ENCODE measurements at places on chromosomes 4 and X.

DNA sequence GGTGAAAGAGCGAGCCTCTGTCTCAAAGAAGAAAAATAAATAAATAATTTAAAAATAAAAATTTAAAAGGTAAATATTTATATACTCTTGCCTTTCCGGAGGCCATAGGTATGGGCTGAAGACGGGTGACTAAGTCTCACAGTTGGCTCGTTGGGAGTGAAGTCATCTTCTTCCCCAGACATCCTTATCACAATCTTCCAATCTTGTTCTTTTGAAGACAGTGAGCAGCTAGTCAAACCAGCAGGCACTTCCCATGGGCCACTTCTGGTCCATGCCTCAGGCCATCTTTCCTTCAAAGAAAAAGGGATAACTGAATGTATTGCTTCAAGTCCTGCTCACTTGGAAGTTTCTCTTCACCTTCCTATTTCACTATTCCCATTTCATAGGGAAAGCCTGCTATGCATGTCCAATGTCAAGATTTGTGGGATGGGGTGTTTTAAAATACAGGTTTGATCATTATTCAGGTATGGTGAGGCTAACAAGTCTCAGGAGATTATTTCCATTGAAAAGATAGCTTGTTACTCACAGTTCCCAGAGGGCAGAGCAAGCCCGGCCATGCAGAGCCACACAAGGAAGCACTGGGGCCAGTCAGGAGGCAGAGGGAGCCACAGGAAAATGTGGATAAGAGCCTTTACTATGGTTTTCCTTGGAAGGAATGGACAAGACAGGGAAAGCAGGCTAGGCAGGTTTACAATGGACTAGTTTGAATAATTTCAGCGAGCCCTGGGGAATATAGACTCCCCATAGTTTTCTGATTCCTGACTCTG lies 33.3 kb upstream of the VCX2 start:
- DNase-seq = no peak

- DNase-seq = no peak
Observed at GRCh38 chr4:28921886-28922285, 1798.3 kb upstream of the PCDH7 start.

DNA sequence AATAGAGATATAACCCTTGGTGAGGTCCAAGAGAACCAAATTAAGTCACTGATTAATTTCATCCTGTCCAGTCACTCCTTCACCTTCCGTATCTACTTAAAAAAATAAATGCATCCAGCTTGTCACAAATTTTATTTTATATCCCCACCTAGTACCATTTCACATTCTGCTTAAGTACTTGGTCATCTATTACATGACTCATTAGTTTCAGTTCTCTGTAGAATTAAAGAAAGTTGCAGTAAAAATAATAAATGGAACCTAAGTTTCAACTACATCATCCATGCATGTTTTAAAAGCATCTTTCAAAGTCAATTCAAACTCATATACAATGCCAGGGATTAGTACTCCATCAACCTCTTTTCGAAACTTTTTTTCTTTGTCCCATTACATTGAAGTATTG lies 130.2 kb downstream of the SH2D1A start:
- no peak for DNase-seq

DNA sequence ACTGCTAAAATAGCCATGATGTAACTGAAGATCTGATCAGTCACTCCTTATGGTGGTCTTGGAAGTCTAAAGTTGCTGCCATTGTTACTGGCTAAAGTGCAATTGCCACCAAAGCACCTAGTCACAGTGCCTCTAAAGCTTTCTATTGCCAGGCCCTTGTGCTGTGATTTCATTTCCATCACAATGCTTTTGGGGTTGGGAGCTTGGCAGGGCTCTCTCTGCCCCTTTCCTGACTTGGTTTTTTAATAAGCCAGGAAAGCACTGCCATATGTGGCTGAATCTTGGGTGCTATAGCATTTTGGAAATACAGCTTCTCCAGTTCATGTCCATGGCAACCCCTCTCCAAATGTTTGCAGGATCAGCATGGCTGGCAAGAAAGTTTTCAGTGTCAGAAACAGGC lies 1712.4 kb upstream of the TENM3 start:
- DNase-seq = no peak

- DNase-seq = no peak
Observed at GRCh38 chr4:133355633-133356032, 206.5 kb downstream of the PCDH10 start.

- DNase-seq = peak; percentile 37
Observed at GRCh38 chr4:147586637-147587036, 30.6 kb upstream of the TMEM184C start.

GRCh38 chrX:13852001-13852695 lies 35.3 kb upstream of the GPM6B start:
- DNase-seq = peak; percentile 32

DNA sequence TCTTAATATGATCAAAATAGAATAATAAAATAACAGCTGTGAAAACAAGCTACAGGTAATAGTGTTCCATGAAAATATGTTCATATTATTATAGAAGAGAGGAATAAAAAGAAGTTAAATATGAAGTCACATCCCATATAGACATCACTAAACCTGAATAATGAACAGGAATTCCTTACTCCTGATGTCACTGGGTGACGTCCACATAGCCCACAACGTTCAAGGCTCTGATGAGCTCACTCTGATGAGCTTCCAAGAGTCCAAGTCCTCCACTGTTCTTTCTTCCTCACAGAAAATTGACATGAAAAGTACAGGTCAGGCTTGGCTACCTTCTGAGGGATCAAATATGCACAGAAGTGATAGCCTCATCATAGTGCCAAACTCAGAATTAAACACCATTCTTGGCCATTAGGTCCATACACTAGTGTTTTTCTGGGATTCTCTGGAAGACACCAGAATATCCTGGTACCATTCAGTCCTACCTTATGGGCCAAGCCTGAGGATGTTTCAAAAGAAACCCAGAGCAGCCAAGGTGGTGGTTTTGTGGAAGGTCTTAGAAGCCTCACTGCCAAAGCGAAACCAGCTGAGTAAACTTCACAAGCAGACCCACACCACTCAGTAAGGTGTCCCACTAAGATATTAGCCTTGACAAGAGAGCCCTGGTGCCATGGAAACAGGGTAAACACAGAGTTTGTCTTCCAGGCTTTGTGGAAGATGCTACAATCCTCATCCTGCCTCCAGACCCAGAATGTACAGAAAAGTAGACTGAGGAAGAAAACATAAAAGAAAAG lies 138.4 kb upstream of the HHIP start:
- no peak for DNase-seq

- no peak for DNase-seq
Observed at GRCh38 chrX:9369802-9370291, 95.0 kb upstream of the TBL1X start.

DNA sequence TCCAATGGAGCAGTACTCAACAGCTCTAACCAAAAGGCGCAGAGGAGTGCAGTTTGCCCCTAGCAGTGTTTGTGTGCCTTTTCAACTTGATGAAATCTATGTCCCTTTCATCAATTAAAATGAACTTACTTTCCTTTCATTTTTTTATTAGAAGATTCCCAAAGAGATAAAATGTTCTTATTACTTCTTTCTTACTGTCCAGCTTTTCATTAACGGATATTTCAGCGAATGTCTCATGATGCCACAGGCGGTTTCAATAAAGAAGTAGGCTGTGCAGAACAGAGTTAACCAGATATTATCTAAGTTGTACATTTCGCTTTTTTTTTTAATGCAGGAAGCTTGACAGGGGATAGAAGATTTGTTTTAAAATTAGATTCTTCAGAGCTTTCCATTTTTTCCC lies 3.4 kb upstream of the MAOB start:
- no peak for DNase-seq

DNA sequence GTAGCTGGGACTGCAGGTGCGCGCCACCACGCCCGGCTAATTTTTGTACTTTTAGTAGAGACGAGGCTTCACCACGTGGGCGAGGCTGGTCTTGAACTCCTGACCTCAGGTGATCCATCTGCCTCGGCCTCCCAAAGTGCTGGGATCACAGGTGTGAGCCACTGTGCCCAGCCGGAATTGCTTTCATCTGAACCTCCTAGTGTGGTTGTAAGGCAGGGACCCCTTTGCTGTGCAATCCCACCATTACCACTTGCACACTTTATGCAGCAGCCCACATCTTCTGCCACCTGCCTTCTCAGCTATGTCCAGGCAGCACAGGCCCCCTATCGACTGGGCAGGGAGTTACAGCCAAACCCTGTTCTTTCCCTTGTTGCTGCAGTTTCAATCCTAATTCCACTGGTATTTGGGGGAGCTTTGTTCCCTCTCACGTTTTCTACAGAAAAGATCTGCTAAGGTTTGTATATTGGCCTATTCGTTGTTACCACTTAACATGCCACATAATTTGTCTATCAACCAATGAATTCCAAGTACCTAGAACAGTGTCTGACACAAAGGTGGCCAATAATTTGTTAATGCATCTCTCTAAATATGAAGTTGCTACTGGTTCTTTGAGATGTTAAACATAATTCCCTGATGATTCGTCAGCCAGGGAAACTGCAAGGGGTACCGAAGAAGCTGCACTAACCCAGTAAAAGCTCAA lies 6.5 kb downstream of the RPL39 start:
- peak; percentile 44 for DNase-seq

DNA sequence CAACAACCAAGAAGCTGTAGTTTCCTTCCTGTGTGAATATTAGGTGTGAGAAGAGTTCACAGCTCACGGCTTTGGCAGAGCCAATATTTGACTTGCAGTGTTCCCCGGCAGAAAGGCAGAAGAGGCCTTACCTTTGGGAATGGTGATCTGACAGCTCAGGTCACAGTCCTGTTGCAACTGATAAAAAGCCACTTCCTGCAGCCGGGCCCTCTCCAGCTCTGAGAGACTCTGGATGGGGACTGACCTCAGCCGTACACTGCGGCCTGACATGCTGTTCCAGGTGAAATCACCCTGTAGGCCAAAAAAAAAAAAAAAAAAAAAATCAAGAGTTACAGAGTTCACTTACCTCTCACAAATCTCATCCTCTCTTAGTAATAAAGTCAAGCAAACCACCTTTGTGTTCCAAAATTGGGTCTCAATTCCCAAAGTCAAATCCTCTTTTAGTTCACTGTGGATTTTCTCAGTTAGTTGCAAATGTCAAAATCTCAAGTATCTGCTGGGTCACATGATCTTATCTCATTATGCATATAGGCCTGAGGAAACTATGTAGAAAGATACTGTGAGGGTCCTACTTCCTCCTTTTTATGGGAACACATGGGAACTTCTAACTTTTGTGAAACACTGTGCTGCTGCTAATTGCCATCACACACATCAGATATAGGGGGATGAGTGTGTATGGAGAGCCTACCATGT lies 38.6 kb upstream of the AMELX start:
- DNase-seq = no peak

- no peak for DNase-seq
Observed at GRCh38 chrX:77415161-77415560, 32.0 kb upstream of the FGF16 start.

DNA sequence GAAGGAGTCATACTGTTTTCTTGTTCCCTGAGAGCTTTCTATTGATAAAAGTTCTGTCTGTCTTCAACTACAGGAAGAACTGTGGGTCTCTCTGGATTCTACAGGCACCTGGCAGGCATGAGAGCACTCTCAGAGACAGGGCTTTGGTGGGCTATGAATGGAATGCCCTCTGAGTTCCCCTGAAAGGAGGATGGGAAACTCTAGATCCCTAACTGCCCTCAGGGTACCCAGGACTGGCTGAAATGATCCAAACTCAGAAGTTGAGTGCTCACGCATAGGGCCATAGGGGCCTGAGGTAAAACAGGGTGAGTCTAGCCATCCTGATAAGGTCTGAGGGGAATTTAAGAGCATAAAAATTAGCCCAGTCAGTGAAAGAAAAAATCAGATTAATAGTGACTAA lies 59.0 kb upstream of the SCRG1 start:
- no peak for DNase-seq

DNA sequence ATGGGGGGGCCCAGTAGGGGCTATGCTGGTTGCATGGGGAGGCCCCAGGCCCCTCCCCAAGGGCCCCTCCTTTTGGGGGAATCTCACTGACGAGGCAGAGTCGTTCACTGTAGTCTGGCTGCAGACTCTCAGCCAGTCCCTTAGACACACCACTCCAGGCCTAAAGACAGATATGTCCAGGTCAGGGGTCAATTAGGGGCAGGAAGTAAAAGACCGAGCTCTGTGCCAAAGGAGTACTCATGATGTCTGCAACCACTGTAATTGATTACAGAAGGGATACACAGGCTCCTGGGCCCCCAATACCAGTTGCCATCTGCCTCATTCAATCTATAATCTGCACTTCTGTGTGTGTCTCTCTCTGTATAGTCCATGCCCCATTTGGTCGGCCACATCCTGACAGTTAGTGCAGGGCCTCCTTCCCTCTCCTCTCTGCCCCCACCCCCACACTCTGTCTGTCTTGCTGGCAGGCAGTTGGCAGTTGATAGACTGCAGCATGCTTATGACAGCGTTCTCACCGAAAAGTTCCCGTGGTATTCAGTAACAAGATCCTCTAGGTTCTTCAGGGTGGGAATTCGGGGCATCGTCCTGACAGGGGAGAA lies 1.3 kb upstream of the CXorf65 start:
- no peak for DNase-seq

- DNase-seq = no peak
Observed at GRCh38 chrX:44303119-44303518, 40.4 kb downstream of the EFHC2 start.

GRCh38 chrX:8484360-8484949 lies 19.8 kb downstream of the VCX3B start:
- DNase-seq = no peak

GRCh38 chrX:586351-586750 lies 44.2 kb upstream of the SHOX start:
- no peak for DNase-seq

DNA sequence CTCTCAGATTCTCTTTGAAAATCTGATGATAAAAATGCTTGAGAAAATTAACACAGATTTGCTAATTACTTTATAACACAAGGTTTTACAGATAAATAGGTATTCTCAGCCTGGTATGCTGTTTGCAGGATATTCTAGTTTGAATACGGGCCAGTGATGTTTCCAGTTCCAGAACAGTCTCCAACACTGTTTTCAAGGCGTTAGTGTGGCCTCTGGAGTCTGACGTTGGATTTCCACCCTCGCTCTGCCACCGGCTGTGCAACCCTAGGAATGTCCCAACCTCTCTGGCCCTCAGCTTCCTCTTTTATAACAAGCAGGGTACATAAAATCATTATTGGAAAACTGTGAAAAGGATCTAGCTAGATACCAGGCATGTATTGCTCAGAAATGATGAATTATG lies 23.8 kb upstream of the CYP4V2 start:
- DNase-seq = no peak

- DNase-seq = no peak
Observed at GRCh38 chr4:38105475-38106220, 145.4 kb downstream of the PTTG2 start.

- DNase-seq = peak; percentile 55
Observed at GRCh38 chrX:151393514-151393913, 3.5 kb upstream of the VMA21 start.

DNA sequence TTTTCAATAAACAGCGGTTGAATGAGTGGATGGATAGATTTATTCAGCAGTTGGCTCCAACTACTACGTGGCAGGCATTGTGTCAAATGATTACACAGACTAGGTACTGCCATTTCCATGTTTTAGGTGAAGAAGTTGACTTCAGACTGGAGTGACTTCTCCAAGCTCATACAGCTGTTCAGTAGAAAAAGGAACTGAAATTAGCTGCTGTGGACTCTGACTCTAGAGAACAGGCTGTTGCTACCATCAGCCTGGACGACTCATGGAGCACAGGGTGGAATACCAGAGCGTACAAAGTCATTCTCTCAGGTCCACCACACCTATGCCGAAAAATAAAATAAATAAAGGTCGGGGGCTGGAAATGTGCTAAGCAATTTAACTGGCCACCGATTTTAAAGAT lies 45.3 kb downstream of the TENM3 start:
- peak; percentile 27 for DNase-seq

Measured in GM13976 (cell line).